ENCODE measurements at places on chromosomes 13 and 19.

- peak; percentile 61 for DNase-seq
These were observed 6.3 kb downstream of the PTOV1 start for GRCh38 chr19:49857061-49857837.

GRCh38 chr19:40872209-40872608 lies 9.8 kb downstream of the CYP2A7 start:
- no peak for DNase-seq

DNA sequence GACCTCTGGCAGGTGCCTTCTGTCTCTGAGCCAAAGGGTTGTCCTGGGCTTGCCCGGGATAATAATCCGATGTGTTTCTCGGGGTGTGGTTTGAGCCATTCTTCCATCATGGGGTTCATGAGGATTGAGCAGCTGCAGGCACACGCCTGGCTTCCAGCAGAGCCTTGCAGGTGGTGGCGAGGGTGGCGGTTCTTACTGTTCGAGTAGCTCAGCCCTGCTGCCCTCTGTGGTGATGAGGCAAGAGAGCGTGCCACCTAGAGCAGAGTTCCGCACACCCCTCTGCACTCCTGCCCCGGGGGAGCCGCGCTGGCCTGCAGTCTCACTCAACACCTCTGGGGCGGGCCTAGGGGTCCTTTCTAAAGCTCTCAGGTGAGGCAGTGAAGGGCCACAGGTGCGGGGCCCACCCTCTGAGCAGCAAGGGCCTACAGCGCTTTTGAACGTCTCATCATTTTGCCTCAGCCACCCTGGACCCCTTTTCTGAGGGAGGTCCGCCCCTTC lies 3.8 kb downstream of the SCN1B start:
- no peak for DNase-seq

DNA sequence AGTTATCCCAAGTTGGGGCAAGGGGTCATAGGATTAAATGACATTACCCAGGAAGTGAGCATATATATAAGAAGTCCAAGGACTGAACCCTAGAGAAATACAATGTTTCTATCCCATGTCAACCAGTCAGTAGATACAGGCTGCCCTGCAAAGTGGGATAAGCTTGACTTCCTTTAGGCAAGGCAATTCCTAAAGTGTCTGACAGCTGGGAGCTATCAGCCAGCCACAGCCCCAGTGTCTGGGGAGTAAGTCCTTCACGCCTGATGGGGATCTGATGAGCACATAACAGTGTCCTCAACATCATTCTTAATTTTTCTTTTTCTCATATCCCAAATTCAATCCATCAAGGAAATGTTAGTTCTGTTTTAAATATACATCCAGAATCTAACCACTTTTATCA lies 54.1 kb downstream of the DNAJC15 start:
- DNase-seq = no peak

GRCh38 chr13:110108348-110109139 lies 198.4 kb downstream of the COL4A1 start:
- peak; percentile 23 for DNase-seq

- DNase-seq = peak; percentile 25
These were observed 6.6 kb downstream of the EML2 start for GRCh38 chr19:45632468-45633196.

DNA sequence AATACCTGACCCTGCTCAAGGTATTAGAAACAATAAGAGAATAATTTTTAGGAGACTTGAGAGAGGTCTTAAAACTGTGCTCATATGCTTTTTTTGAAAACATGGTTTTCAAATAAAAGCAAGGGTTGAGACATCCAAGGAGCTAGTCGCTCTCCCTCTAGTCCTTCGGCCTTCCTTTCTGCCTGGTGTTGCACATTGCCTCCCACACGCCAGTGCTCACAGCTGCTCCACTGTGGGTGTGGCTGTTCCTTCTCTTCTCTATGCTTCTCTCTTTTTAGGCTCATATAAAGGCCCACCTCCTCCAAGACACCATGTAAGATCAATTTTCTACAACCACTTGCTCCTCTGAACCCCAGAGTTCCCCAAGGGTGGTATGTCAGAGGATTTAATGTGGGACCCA lies 352.6 kb downstream of the ENOX1 start:
- DNase-seq = no peak

Measured in cerebellar cortex (tissue), 1 donor.